ENCODE measurements at places on chromosomes 1 and 21.

GRCh38 chr1:3014050-3014440 lies 7.2 kb upstream of the ACTRT2 start:
- DNase-seq, result no peak

GRCh38 chr1:100178091-100178490 lies at the start of gene LRRC39:
Gene LRRC39 (minus strand): TSS chr1:100178256. CDS start chr1:100168516, 9,740 bp downstream.
- no peak for DNase-seq

GRCh38 chr1:5578690-5579089 lies 413.5 kb downstream of the NPHP4 start:
- DNase-seq, result no peak

GRCh38 chr1:51303315-51303714 lies 27.0 kb downstream of the TTC39A start:
- no peak for DNase-seq

DNA sequence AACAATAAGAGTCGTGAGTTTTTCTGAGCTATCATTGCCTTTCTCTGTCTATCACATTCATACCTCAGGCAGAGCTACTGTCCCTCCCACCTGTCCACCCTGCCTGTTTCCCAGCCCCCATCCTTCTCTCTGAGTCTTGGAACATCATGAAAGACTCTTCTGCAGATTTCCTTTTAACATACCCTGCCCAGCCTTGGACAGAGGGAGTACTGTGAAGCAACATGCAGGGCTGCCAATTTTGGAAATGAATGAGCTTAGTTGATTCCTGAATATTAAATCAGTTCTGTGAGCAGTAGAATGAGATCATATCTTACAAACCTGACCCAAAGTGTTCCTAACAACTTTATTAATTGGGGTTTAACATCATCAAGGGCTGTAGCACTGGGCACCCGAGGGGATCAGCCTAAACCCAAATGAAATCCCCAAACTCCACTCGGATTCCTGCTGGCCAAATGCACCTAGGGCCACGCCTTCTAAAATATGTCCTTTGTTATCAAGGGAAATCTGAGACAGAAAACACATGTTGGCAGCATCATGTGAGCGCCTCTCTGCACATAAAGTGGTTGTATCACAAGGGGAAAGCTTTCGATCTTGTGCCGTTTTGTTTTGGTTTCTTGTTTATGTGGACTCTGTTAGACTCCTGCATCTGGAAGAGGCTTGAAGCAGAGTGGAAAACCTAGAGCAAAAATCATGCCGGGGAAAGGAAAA lies 357.6 kb downstream of the KIF26B start:
- no peak for DNase-seq

- no peak for DNase-seq
Observed at GRCh38 chr1:153246018-153246417, 13.5 kb upstream of the LORICRIN start.

DNA sequence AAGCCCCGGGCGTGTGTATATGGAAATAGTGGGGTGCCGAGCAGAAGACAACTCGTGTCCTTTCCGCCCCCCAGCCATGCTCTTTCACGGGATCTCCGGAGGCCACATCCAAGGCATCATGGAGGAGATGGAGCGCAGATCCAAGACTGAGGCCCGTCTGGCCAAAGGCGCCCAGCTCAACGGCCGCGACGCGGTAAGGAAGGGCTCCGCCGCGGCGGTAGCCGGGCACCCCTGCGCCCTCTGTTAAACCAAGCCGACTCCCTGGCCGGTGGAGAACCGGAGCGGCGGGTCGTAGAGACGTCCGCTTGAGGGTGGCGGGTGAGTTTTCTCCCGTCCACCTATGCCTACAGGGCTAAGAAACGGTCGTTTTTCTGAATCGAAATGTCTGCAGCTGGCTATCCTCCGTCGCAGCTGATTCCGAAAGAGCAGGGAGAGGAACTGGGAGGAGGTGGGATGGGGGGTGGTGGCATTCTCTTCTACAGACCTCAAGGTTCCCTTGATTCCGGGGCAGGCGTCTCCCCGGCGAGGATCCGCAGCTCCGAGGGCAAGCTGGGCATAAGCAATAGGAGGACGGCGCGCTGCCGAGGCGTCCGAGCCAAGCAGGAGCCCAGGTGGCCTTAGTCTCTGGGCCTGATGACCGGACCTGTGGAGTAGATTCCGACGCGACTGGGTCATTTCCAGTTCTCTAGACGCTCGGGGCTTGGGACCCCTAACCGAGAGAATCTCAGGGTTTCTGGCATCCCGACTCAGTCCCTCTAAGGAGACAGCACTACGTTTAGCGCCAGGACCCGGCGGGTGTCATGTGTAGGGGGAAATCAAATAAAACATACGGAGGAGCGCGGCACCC lies 856 bp downstream of the LHX9 start:
- no peak for DNase-seq

GRCh38 chr1:44453798-44454349 lies 48.8 kb downstream of the RNF220 start:
- no peak for DNase-seq

GRCh38 chr1:152013664-152014237 lies 20.1 kb upstream of the S100A10 start:
- no peak for DNase-seq

DNA sequence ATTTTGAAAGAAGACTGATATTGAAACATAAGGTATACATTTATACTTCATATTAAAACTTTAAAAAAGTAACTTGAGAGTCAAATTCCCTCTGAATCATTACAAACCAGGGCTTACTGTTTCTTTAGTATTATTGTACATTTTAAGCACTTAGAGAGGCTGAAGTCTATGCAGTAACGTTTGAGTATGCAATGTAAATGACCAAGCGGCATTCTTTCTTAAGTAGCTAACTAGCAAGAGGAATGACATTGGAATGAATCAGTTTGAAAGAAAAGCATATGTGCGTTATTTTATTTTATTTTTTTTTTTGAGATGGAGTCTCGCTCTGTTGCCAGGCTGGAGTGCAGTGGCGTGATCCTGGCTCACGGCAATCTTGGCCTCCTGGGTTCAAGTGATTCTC lies 24.3 kb downstream of the WNT2B start:
- DNase-seq, result no peak

DNA sequence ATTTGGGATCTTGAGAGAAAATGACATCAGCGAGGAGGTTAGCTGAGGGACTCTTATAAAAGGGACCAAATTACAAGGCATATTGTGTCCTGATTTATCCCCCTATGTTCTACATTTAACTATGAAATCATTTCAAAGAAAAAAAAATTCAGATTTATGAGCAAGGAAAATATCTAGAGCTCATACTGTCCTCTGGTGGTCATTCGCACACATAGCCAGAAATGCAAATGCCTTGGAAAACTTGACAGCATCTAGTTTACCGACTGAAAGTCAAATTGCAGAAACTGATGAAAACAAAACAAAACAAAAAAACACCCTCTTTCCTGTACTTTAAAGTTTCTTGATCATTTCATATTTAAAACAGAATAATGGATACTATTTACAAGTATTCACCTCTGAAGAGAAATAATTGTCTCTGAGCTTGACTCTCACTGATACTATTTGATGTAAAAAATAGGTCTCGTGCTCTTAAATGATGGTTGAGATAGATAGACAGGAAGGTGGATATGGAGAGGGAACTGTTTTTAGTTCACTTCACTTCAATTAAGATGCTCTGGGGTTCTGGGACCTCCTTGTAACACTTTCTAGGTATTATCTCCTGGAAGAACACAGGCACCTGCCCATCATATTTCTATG lies 253.8 kb downstream of the PCP4 start:
- DNase-seq, result no peak

DNA sequence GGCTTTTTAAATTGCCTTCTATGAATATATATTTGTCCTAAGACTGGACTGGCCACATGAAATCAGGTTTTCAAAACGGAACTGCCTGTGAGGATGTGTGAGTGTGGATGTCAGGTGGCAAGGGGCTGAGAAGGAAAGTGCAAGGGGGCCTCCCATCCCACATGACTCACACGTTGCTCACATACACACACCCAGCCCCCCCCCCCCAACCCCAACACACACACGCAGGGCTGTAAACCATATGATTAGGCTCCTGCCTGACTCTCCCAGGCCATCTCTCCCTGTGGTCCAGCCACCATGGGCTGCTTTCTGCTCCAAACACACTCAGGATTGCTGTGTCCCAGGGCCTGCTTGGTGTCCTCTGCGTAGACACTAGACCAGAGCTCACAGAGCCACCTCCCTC lies 22.4 kb downstream of the DEGS1 start:
- DNase-seq, result no peak

GRCh38 chr1:89820422-89821321 lies at the start of gene LRRC8D:
Gene LRRC8D (plus strand): TSS chr1:89821032. CDS start chr1:89933069, 112,037 bp downstream.
- peak; percentile 36 for DNase-seq

DNA sequence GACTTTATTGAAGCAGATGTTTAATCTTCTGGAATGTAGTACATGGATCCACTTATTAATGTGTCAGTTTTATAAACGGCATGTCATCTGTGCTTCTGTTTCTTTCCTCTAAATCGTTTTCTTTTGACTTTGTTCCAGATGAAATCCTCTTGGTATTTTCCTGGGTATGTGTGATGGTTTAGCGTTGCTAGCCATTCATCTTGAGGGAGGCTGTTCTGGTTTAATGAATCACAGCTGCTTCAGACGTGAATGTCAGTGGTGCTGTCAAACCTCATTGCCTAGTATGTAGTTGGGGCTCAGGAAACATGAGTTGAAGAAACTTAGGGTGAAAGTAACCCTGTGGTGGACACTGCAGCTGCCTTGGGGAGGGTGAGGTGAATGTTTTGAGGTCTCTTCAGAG lies 33.2 kb downstream of the KCNK1 start:
- DNase-seq, result no peak

DNA sequence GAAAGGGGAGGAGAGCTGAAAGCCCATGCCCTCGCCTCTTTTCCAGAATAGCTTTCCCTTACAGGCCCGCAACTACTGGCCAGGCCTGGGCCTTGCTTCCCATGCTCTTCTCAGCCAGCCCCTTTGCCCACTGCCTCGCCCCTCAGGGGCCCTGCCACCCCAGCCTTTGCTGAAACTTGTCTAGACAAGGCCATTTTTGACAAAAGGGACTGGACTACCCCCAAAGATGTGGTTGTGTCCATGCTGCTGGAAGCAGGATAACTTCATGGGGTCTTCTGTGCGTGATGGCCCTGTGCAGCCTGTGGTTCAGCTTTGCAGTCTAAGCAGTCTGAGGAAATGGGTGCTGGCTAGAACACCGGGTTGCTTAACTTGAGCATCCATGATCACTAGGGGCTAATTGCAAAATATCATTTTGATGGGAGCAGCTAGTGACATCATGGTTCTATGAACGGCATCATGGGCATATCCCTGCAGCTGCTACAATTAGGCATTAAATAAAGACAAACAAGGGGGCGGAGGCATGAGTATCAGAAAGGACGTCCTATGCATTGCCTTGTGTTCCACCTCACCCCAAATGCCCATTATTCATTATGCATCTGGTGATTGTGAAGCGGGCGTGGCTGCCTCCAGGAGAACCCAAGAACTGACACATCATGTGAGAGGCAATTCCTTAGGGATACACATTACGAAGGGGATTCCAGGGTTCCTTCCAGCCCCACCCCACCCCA lies 36.8 kb downstream of the NTPCR start:
- no peak for DNase-seq

- DNase-seq, result no peak
Observed at GRCh38 chr1:24724345-24725208, 20.7 kb upstream of the CLIC4 start.

- DNase-seq, result no peak
Observed at GRCh38 chr1:167669209-167670124, 39.4 kb downstream of the RCSD1 start.

GRCh38 chr21:34983680-34984086 lies 65.4 kb downstream of the RUNX1 start:
- peak; percentile 32 for DNase-seq

DNA sequence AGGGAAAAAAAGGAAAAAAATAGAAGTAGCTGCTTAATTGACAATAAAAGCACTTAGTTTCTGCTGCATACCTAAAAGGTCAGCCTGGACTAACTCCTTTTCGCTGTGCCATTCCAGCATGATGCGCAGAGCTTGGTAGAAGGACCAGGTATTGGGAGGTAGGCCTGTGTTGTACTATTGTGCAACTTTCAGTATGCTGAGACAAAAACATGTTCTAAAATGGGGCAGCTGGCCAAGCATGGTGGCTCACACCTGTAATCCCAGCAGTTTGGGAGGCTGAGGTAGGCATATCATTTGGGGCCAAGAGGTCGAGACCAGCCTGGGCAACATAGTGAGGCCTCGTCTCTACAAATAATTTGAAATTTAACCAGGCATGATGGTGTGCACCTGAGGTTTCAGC lies 15.0 kb upstream of the SCCPDH start:
- DNase-seq, result no peak

DNA sequence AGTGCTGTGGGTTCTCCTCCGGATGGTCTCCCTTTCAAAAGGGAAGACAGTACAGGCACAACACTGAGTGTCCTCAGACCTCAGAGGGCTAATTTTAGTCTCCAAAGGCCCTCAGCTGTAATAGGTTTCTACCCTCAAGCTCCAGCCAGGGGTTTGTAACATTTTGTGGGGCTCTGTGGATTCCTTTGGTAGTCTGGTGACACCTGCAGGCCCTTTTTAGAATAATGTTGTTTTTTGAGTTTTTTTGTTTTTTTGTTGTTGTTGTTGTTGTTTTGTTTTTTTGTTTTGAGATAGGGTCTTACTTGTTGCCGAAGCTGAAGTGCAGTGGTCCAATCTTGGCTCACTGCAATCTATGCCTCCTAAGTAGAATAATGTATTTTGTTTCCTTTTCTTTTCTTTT lies 15.0 kb upstream of the TMEM201 start:
- no peak for DNase-seq

GRCh38 chr1:5906116-5906515 lies 86.1 kb downstream of the NPHP4 start:
- no peak for DNase-seq

- DNase-seq, result no peak
Observed at GRCh38 chr1:61808968-61809367, 66.7 kb downstream of the PATJ start.

Data from stimulated activated CD4-positive, alpha-beta T cell treated with anti-CD3 and anti-CD28 coated beads, Interleukin-1b, Interleukin-23, amount 100 ng/mL, for 1 hour (primary cell).